ENCODE measurements at places on chromosomes 4 and X. TPM values are rescaled to one million over a fixed set of nuclear protein-coding genes. Genes with fewer than 3 reads are reported as not detected.

GRCh38 chrX:150849996-150850720 lies 48.3 kb downstream of the CD99L2 start:
- DNase-seq, result no peak

DNA sequence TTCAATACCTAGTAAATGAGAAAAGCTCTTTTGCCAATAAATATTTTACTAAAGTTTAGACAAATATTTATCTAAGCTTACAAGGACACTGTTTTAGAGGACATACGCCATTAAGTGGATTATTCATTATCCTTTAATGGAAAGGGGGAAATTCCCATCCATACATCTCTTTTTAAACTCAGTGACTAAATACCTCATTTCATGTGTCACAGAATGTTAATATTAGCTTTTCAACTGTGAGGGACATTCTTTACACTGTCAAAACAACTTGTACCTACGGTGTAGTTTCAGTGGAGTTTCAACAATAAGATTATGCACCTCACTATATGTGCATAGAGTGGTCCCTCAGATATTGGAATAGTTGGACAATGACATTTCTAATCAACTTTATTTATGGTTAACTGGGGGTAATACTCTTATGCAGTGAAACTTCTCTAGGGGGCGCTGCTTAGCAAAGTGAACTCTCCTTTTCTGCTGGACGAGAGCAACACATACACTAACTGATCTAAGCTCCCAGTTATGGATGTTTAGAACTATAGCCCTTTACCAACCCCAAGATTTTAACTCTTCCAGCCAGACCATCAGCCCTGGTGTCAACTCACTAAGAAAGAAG lies 9.7 kb downstream of the HS6ST2 start:
- DNase-seq, result no peak

DNA sequence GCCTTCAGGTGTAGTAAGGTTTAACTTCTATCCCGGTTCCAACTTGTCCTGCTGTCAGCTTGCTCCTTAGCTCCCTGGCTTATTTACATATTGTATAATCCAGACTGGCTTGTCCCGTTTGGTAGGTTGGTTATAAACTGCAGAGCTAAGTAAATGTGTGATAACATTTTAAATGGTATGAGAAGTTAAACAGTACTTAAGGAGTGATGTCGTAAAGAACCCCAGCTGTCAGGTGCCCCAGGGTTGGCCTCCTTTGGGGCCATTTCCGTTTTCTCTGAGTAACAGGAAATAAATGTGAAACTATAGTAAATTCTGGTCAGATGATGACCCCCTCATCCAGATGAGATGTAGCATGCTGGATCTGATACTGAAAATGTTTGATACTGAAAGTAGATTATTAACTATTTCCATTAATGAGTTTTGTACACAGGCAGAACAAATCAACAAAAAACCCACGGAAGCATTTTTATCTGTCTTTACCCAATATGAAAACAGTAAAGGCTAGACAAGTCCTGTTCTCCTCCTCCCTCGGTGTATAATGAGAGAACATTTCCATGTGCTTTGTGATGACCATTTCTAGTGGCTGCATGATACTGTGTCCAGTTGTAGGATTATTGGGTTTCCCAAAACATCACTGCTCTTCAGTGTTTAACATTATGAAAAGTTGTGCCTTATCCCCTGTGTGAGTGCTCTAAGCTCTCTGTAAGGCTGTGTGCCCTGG lies 22.4 kb downstream of the GAB1 start:
- DNase-seq, result no peak

DNA sequence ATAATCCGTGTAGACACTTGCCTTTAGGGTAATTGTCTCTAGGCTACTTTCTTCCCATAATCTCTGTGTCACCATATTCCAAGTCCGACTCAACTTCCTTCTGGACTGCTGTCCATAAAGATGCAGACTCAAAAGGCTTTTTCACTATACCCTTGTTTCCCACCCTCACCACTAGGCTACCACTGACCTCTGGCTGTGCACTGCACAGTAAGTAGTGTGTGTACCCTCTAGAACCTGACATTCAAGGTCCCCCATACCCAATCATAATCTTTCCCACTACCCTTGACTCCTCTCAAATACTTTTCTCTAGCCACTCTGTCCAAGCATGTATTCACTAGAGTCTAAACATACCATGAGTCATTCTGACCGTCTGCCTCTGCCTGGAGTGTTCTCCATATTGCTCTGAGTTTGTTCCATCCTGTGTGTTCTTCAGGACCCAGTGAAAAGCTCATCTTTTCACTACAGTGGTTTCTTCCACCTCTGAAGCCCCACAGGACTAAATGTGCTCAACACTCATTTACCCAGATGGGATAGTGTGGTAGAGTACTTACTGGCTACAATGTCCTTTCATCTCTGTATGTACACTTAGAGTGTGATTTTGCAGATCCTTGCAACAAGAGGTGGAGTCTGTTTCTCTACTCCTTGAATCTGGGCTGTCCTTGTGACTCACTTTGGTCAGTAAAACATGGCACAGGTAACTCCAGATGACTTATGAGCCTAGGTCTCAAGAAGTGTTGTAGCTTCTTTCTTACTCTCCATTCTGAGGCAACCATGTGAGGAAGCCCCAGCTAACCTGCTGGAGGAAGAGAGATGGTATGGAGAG lies 17.4 kb downstream of the JADE3 start:
- peak; percentile 22 for DNase-seq

DNA sequence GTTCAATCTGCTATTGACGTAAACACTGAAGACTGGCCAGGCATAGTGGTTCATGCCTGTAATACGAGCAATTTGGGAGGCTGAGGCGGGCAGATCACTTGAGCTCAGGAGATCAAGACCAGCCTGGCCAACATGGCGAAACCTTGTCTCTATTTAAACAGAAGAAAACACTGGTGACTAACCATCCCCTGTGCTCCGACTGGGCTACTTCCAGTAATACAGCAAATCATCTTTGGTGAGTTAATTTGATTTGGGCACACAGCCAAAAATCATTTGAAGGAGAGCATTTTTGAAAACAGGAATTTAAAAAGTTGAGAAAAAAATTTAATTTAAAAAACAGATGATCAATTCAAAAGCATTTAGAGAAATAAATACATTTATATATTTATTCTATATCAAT lies 52.0 kb downstream of the SEC24D start:
- DNase-seq, result no peak

GRCh38 chr4:13386405-13387107 lies 97.6 kb downstream of the RAB28 start:
- no peak for DNase-seq

GRCh38 chr4:110108422-110108821 lies 90.0 kb downstream of the ELOVL6 start:
- no peak for DNase-seq

- DNase-seq, result peak; percentile 19
These were observed 23.5 kb upstream of the SYNPO2 start for GRCh38 chr4:118865091-118865708.

DNA sequence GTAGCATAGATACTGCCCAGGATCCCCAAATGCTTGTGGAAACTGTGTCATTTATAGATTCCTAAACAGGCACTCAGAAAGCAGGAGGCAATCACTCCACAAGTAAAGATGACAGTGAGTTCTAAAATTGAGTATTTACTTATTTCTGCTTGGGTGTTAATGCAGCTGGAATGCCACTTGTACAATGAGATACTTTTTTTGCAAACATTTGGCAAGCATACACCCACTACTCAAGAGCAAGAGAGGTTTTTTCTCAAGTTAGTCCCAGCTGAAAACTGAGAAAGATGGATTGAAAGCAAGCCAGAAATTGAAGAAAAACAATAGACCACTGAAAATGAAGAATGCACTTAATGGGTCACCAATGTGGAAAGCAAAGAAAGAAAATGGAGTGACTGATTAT lies 22.5 kb downstream of the GABRA3 start:
- no peak for DNase-seq

- DNase-seq, result no peak
These were observed 575 bp downstream of the TREX2 start for GRCh38 chrX:153445106-153445855.

GRCh38 chr4:3257556-3258482 lies 8.9 kb downstream of the MSANTD1 start:
- peak; percentile 47 for DNase-seq

DNA sequence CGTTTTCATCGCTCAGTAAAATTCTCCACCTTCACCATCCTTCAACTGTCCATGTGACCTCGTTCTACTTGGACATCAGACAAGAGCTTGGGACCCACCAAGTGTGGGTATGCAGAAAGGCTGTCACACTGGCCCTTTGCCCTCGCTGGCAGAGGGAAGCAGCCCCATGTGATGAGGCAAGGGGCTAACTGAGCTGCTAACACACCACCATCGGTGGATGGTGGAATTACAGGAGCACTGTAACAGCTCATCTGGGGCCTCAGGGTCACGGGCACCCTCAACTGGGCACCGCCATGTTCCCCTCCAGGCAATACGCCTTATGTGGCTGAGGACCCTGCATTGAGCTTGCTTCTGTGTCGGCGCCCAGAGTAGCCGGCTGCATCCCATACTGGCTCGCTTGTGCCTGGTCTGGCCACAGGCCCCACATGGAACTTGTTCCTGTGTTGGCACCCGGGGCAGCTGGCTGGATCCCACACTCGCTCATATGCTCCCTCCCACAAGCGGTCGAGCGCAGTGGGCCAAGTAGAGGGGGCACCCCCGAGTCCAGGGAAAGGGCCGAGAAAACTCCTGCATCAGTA lies 109.5 kb downstream of the TAB3 start:
- DNase-seq, result no peak

DNA sequence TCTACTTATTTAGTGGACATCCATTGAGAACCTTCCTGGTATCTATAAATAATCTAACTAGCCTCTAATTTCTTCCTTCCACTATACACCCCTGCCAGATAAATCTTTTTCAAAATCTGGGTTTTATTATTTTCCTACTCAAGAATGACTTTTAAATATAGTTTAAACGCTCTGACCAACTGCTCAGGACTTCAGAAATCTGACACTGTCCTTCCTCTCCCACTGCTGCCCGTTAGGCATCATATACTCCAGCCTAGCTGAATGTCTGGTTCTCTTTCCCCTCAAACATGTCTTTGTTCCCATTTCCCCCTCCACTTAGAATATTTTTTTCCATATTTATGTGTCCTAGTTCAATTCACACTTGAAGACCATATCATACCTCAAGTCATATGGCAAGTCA lies 35.2 kb upstream of the CBLL2 start:
- no peak for DNase-seq

- no peak for DNase-seq
These were observed 30.8 kb upstream of the CD40LG start for GRCh38 chrX:136616987-136617685.

DNA sequence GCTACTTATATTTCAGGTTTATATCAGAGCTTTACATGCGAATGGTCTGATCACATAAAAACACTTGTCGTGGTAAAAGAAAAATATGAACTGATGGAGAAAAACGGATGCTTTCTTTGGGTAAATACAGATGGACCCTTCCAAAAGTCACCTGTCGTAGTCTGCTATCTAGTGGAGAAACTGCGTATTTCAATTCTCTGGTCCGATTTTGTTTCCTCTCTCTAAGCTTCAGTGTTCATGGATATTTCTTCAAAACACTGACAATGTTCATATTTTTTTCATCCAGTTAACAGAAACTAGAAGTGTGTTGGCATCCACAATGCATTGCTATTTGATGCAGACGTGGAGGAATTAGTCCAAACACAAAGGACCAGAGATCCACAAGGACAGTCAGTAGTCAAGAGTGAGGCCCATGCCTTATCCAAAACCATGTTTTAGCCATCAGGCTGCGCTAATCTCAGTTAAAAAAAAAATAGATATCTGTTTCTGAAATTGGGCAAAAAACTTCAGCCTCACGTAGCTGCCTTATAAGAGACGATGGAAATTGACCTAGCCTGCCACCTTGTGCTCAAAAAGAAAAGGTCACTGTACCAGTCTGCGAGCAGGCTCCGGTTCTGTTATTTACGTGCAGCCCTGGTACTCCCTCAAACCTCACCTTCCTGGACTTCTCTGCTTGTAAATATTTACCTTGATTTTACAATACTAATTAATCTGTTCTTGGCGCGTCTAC lies 16.0 kb downstream of the MEPE start:
- peak; percentile 38 for DNase-seq

GRCh38 chr4:181950372-181951127 lies 292.7 kb upstream of the TENM3 start:
- no peak for DNase-seq

- no peak for DNase-seq
These were observed 73.1 kb upstream of the EPGN start for GRCh38 chr4:74235135-74235534.

- no peak for DNase-seq
These were observed 526.1 kb upstream of the PABPC4L start for GRCh38 chr4:134727696-134728095.

GRPR gene
- not detected for total RNA-seq

KLF8 gene
- total RNA-seq, result 0.50 TPM

TMPRSS11A gene
- not detected for total RNA-seq

TEX13B gene
- not detected for total RNA-seq

GAGE1 gene
- not detected for total RNA-seq

BMPR1B gene
- not detected for total RNA-seq

NPY5R gene
- not detected for total RNA-seq

ZNF182 gene
- 3.9 TPM for total RNA-seq

ADH1A gene
- not detected for total RNA-seq
